ENCODE measurements at places on chromosomes 4 and X. TPM values are rescaled to one million over a fixed set of nuclear protein-coding genes. Genes with fewer than 3 reads are reported as not detected.
A peak's percentile ranks its signal among the peaks of the same experiment; 100 is the strongest.

- DNase-seq = no peak
Observed at GRCh38 chr4:99362768-99363167, 10.2 kb upstream of the ADH1C start.

DNA sequence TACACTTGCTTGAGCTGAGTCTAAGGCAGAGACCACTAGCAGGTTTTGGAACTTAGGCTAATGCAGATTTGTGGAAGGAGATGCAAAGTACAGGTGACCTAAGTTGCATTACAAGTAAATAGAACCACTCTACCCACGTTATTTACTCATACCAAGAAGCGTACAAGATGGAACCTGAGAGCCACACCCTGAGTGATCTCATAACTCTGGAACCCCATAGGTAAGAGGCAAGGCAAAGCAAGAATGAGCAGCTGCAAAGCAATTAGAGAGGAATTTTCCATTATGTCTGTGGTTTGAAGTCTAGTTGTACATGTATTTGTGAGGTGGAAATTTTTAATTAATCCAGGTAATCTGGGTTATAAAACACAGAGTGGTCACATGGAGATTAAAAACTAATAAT, 55.4 kb downstream of the CC2D2A start:
- DNase-seq = no peak

DNA sequence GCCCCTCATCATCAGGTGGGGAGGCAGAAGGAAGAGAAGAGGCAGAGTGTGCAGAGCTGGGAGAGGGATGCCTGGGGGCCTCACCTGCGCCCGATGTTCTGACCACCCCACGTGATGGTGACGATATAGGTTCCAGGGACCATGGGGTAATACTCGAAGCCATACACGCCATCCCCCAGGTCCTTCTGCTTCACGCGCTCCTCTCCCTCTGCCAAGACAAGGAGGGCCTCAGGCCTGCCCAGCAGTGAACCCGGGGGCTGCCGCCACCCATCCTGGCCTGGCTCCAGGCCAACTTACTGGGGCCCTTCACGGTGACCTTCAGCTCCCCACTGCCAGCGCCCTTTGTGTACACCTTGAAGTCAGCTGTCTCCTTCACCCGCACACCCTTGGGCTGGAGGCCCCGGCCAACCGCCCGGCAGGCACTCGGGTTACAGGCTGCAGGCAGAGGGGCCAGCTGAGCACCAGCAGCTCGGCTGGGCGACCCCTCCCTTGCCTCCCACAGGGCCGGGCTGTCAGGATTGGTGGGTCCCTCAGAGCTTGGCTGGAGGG, 9.3 kb downstream of the FLNA start:
- no peak for DNase-seq

DNA sequence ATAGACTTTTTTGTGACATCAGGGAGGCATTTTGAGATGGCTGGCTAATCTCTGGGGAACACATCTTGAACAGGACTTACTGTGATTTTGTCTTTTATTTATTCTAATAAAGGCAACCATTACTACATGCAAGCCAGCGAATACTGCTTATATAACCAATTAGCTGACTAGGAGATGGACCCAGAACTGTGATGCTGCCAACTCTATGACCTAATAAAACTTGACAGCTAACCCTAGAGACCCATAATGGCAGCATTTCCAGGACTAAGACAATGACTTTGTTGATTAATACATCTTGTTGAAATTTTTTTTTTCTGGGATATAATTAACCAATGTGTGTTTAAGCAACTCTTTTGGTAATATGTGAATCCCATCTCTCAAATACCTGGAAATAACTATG, 584.6 kb downstream of the PRR32 start:
- DNase-seq = no peak

DNA sequence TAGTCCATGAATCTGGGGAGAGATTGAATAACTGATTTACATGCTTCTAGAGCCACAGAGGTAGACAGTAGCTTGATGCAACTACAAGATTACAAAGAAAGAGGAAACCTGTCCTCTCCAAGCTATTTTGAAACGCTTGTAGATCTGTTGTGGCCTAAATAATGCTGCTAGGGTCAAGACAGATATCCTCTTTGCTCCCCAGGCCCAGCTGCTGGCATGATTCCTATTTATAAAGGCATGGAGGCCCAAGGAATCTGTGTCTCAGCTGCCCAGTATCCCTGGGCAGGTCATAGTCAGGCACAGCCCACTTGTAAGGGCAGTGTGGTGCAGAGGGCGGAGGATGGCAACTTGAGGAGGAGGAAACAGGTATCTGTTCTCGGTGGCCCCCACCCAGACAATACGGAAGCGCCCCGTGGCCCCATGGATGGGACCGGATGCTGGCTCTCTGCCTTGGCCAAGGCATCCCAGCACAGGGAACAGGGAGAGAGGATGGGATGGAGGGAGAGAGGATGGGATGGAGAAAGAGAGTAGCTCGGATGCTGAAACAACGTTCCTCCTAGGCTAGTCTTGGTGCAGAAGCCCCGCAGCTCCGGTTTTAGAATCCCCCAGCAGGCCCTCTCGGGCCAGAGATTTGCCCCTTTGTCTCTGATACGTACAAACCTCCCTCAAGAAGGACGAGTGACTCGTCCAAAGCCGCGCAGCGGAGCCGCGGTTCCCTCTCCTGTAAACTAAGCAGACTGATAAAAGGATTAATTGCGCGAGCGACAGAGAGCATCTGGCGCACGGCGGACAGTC, 767 bp upstream of the SMIM20 start:
- DNase-seq = peak; percentile 19

GRCh38 chr4:7629501-7630254, 194.9 kb upstream of the PSAPL1 start:
- no peak for DNase-seq

GRCh38 chrX:151816934-151817333, 82.4 kb downstream of the CNGA2 start:
- no peak for DNase-seq

DNA sequence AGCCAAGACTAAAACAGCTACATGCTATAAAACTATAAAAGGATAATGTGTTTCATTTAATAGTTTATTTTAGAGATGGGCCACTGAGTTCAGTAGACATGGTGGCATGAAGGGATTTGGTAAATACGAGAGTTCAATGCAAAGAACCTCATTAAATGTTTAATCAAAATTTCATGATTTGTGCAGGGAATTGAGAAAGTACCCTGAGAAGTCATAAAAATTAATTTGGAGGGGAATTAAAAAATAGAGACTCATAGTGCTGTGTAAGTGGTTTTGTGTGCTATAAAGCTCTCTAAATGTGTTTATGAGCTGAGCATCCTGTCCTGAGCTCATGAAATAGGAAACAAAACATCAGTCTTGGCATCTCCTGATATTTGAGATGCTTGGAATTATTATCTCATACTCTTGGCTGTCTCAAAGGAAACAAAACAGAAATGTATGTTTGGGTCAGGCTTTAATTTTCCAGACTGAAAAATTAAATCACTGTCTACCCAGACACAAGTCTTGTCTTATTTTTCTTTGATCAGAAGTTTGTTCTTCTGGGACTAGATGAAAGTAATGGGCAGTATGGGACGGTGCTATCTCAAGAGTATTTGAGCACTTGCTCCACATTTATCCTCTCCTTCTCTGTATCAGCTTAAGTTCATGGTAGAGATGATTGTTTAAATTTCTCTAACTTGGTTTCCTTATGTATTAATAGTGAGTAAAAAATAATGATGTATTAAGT, 38.0 kb upstream of the EMCN start:
- peak; percentile 2 for DNase-seq

GRCh38 chr4:184897895-184898294, 72.1 kb upstream of the ACSL1 start:
- no peak for DNase-seq

- DNase-seq = no peak
Observed at GRCh38 chr4:165410214-165410613, 31.4 kb downstream of the CPE start.

- DNase-seq = no peak
Observed at GRCh38 chrX:31136144-31136611, 64.3 kb upstream of the FTHL17 start.

SORCS2 gene
- polyA plus RNA-seq = 13.3 TPM

NALF2 gene
- polyA plus RNA-seq = 0.80 TPM

IL15 gene
- polyA plus RNA-seq = 1.8 TPM

TCEAL2 gene
- polyA plus RNA-seq = 20.6 TPM

MAGEA8 gene
- polyA plus RNA-seq = 0.61 TPM
